ENCODE measurements at places on chromosomes 3 and 15.
A peak's percentile ranks its signal among the peaks of the same experiment; 100 is the strongest.

DNA sequence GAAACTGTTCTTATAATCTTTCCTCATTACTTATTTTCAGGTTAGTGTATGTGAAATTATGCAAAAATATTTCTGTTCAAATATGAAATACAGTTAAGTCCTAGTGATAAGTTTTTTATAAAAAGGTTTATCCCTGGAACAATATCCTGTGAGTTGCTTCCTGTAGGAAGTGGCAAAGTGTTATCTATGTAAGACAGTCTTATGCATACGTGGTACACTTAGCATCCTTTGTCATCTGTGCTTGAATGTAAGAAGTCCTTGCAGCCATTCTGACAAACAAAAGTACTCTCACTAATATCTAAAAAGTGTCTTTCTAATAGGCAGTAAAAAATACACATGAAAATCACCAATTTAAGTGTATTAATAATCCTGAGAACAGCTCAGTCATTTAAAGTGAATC is 372.5 kb upstream of the BCHE start:
- DNase-seq, result no peak

GRCh38 chr3:41345788-41346187 is 146.5 kb downstream of the CTNNB1 start:
- no peak for DNase-seq

- no peak for DNase-seq
Observed at GRCh38 chr3:13288732-13289718, 131.1 kb downstream of the NUP210 start.

GRCh38 chr3:128075522-128076482 is 23.6 kb downstream of the SEC61A1 start:
- DNase-seq, result peak; percentile 91

GRCh38 chr3:155753038-155753639 is 8.3 kb upstream of the PLCH1 start:
- DNase-seq, result no peak

GRCh38 chr3:51668756-51669155 is 2.3 kb upstream of the TEX264 start:
- no peak for DNase-seq

DNA sequence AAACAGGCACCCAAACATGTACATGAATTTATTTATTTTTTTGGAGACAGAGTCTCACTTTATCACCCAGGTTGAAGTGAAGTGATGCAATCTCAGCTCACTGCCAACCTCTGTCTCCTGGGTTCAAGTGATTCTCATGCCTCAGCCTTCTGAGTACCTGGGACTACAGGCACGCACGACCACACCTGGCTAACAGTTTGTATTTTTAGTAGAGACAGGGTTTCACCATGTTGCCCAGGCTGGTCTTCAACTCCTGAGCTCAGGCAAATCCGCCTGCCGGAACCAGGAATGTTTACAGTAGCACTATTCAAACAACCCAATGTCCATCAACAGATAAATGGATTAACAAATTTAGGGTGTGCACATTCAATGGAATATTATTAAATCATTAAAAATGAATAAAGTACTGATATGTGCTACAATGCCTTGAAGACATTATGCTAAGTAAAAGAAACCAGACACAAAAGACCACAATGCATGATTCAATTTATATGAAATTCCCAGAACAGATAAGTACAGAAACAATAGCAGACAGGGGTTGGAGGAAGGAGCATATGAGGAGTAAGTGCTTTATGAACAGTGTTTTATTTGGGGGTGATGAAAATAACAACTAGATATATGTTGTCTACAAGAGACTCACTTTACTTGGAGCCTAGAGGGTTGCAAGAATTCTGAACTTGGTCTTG is 1.3 kb downstream of the LEO1 start:
- DNase-seq, result no peak

All from heart left ventricle (tissue), 16 donors.